ENCODE measurements at places on chromosomes 7 and 10.

GRCh38 chr7:16491148-16491547, 25.6 kb upstream of the SOSTDC1 start:
- DNase-seq, result no peak

DNA sequence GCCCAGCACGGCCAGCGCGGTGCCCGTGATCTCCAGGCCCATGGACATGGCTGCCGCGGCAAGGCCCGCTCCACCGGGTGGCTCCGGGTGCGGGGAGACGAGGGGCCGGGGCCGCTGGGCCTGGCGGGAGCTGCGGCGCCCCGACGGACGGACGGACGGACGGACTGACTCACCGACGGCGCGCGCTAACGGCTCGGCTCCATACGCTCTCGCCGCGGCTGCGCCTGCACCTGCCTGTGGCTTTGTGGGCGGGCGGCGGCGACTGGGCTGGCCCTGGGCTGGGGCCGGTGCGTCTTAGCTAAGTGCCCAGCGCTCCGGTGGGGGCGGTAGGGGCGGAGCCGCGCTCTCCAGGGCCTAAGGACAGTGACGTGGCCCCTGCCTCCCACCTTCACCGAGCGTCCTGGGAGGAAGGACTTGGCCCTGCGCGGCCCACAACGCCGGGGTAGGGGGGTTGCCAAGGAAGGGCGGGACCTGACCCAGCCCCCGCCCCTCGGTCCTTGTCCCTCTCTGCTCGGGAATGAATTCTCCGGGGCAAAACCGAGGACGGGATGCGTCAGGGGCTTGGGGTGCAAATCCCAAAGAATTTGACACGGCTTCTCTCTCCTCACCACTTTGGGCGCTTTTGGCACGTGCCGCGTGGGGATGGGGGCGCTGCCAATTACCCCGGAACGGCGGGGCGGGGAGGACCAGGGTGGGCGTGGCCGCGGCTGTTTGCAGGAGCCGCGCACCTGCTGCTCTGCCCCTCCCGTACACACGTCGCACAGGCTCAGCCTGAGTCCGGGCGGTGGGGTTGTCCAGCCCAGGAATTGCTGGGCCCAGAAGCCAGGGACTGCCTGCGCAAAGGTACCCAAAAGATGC, at the start of gene CLDN3:
Gene CLDN3, minus strand, starts transcription at position 269 of the 858 bp plus-strand sequence. Its CDS starts 221 bp downstream, at position 48.
- no peak for DNase-seq

DNA sequence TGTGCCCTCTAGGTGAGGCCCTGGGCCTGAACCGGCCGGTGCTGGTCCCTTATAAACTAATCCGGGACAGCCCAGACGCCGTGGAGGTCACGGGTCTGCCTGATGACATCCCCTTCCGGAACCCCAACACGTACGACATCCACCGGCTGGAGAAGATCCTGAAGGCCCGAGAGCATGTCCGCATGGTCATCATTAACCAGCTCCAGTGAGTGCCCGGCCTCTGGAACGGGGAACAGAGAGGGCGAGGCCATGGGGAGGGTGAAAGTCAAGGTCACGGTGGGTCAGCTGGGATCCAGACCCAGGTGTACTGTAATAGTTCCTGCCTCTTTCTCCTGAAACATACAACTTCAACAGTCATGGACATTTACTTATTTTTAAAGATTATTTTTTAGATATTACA, 66.7 kb upstream of the GTF2I start:
- DNase-seq, result no peak

DNA sequence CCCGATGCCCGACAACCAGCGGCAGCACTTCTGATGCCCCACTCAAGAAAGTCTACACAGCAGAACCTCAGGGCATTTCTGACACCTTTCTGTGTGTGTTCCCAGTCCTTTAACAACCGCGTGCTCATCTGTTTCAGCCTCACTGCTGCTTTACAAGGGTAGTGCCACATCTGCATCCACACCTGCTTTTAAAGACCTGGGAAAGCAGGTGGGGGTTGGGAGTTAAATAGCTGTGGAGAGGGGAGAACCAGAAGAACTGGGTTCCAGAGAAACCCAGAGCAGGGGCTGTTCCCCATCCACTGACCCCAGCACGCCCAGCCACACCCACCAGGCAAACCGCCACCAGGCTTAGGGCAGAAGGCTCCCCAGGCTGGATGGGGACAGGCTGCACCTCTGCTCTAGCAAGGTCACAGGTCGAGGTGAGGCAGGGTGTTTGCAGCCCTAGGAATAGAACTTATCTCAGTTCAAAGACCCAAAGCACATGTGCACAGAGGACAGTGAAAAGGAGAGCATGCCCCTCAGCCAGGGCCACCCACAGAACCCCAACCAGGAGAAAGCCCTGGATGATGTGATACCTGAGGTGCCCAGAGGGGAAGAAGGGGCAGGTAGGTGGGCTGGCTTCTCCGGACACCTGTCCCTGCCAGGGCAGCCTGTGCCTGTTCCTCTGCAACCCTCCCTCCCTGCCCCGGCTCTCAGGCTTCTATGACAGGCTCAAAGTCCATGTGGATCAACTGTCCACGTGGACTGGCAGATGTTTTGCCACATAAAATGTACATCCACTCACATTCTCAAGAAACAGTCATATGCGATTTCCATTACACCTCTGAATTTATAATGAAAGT, 51.3 kb downstream of the COBL start:
- DNase-seq, result no peak

GRCh38 chr10:71382028-71382427, 14.7 kb upstream of the CDH23 start:
- DNase-seq, result no peak

DNA sequence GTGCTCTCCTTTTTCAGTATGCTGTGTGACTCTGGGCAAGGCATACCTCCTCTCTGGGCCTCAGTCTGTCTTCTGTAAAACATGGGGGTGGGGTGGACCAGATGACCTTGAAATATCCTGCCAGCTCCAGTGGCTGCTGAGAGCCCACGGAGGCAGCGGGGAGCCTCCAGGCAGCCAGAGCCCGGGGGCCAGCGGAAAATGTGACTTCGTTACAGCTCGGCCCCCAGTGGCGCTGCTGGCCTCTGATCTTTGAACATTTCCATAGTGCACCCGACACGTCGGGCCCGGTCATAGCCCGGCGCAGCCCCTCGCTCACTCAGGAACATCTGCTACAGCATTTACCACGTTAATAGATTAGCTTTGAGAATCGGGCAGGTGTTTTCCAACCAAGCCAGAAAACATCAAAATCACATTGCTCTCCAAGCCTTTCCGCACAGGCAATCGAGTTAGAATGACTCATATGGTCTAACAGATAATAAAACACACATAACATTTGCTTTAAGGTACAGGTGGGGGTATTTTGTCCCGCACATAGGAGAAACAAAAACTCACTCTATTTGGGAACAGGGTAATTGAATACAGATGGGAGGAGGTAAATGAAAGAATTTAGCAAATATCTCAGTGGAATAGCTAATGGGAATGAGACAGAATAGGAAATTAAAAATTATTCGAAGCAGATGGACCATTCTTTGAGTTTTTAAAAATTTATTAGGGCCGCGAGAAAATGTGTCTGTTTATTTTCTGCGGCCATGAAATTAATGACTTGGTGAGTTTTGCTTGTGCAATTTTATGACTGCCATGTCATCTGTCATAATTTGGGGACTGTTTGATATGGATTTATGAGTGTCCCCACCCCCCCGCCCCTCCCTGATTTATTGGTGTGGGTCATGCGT, 26.3 kb upstream of the COMTD1 start:
- no peak for DNase-seq

DNA sequence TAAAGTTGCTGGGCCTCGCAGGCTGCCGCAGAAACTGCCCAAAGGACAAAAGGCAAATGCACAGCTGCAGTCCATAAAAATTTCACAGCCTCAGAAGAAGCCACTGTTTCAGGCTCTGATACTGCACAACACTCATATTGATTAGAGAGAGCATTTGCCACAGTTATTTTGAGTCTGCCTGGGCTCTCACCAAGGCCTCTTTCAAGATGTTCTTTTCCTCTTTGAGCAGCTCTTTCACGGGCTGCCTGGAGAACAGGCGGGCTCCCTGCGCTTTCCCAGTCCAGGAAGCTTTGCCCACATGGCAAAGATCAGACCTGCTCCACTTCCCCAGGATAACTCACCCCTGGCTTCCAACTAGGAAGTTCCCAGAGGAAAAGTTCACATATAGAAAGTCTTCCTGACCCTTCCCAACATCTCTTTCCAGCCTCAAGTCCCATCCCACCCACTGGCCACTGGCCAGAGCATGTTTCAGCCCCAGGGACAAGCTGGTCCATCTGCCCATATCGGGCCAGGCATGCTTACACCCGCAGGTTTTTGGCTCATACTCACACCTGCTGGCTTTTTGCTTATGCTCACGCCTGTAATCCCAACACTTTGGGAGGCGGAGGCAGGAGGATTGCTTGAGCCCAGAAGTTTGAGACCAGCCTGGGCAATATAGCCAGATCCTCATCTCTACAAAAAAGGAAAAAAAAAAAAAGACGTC, 3.3 kb downstream of the SLIT1 start:
- no peak for DNase-seq

DNA sequence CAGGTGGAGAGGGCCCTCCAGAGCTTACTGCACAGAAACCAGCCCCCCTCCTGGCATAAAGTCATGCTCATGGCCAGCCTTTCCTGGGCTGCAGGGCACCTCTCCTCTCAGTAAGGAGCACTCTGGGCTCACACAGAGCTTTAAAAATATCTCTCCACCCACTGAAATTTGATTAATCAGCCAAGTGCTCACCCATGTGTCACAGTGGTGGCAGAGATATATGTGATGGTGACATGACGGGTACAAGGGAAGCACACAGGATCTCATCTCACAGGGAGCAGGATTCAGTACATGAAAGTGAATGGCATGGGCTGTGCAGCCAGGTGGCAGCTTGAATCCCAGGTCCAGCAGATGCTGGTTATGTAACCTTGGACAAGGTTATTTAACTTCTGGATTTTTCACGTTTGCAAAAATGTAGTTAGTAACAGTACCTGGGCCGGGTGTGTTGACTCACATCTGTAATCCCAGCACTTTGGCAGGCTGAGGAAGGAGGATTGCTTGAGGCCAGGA, 144.8 kb downstream of the CALN1 start:
- DNase-seq, result no peak

DNA sequence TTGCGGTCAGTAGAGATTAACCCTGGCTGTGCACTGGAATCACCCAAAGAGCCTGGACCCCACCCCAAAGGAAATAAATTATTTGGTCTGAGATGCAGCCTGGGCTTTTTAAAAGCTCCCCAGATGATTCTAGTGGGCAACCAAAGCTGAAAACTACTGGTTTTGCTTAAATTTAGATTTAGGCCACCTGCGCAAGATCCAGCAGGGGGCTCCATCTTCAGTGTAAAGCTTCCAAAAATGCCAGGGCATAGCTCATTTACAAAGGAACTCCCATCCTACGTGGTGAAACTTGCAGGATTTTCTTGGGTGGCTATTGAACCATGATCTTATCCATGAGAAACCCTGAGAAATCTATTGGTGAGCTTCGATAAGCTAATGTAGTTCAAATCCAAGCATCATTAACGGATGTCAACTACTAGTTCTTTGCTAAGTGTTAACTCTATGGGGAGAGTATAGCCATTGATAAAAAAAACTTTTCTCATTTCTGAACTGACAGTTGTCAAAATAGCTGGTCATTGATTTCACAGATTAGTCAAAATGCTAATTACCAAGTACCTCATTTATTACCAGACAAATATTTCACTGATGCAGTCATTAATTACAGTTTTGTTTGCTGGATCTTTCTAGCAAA, 315.3 kb downstream of the LHFPL3 start:
- DNase-seq, result no peak

DNA sequence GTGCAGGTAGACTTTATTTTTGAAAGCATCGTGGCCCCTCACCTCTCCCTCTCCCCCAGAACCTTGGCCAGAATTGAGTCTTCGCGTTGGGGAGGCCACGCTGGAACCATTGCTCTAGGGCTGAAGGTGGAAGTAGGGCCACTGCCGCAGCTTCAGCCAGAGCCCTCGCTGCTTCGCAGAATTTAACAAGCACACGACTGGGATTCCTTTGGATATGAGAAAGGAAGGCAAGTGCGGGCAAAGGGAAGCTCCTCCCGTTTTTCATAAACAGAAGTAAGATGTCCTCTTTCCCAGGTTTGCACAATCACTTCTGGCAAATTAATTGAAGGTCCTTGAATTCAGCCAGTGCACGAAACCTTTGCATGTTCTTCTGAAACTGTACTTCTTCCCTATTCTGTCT, 168.1 kb downstream of the CCDC3 start:
- DNase-seq, result no peak

- no peak for DNase-seq
These were observed 298.5 kb downstream of the KLF6 start for GRCh38 chr10:3486346-3487065.

DNA sequence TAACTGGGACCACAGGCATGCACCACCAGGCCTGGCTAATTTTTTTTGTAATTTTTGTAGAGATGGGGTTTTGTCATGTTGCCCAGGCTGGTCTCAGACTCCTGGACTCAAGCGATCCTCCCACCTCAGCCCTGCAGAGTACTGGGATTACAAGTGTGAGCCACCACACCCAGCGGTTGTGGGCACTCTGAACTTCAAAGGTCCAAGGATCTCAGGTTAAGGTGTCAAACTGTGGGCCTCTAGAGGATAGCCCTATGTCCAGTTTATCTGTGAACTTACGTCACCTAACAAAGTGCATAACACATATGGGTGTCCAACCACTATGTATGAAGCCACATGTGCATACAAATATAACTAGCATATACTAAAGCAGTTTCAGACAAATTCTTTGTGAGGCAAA, 3.2 kb upstream of the IL2RA start:
- DNase-seq, result no peak

DNA sequence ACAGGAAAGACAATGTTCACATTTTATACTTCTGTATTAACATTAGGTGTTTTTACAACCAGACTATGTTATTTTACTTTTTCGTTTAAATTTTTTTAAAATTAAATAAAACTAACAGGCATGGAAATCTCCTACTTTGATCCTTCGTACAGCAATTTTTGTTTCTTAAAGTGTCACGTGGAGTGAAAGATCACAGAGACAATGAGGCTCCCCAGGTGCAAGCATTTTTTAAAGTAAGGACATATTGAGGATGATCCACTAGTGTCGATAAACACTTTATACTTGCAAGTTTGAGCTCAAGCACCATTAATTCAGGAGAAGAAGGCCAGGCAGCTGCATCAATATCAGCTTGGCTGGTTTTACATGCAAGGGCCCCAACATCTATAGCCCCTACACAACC, 68.5 kb upstream of the FAM133B start:
- DNase-seq, result no peak

DNA sequence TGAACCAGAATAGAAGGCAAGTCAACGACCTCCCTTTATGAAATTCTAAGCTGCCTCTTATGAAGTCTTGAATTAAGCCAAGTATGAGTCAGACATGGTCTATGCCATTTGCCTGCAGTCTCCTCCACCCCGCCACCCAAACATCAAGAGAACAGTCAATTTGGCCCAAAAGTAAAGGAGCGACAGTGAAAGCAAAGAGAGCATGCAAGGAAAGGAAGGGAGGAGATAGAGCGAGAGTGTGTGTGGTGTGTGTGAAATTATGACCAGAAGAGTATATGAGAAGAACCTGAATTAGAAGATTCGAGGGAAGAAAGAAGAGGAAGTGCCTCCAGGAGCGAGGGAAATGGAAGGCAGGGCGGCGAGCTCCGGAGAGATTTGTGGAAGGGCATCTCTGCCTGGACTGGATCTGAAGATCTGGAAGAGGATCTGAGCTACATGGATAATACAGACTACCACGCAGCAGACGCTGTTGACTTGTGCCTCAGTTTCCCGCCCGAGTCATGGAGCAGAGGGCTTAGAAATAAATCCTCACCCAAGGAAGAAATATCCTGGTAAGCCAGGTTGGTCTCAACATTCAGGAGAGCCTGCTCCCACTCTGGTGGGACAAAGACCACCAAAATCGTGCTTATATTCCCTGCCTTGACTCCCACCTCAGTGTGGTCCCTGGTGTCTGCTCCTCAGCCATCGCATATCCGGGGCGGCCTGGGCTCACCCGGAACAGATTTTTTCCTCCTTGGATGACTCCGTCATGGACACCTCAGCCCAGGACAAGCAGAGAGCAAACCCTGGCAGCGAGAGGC, 459 bp downstream of the ZDHHC6 start:
- no peak for DNase-seq

- no peak for DNase-seq
These were observed 203.9 kb downstream of the MALRD1 start for GRCh38 chr10:19252531-19252930.
